Liver (tissue), 10 donors: ENCODE measurements at places on chromosomes 4 and X. TPM values are rescaled to one million over a fixed set of nuclear protein-coding genes. Genes with fewer than 3 reads are reported as not detected.

GRCh38 chr4:22498866-22499265 is 17.0 kb downstream of the ADGRA3 start:
- DNase-seq = no peak

DNA sequence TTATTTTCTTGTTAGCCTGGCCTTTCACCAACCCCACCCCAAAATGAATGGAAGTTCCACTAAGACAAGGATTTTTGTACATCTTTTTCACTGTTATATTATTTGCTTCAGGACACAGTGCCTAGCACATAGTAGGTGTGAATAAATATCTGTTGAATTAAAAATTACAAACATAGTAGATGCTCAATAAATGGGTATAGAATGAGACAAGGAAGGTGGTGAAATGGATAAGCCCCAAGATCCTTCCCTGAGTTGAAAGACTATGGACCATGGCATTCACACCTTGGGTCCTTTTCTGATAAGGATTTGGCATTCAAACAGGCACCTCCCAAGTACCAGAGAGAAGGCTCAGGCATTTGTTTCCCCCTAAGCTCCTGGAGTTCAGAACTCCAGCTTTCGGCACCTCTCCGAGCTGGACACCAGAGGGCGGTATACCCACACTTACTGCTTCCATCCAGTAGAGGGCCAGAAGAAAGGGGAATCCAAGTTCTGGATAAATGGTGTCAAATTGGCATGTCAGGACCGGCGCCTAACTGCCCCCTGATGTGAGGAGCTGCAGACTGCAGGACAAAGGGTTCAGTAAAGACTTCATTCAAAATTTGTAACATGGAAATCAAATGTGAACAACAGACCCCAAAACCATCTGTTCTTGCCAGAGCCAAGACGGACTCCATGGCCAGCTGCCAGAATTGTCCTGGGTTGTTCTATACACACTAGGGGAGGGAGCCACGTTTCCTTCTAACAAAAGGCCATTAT is 193.0 kb downstream of the GPC3 start:
- peak; percentile 44 for DNase-seq

DNA sequence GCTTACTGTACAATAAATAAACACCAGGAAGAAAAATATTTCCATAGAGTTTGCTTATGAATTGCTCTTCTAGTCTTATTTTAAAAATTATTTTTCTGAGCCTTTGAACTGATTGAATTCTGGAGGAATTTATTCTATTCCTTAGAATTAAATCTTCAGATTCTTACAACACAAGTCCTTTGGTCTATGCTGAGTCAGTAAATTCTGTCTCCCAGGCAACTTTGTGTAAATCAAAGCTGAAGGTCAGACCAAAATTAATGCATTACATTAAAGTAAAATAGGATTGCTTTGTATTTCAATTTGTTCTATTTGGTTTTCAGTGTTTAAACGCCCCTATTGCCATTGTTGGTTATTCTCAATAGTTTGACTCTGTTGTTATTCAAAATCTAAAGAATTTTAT is 26.8 kb upstream of the STPG2 start:
- no peak for DNase-seq

GRCh38 chr4:89009115-89009514 is 47.9 kb downstream of the FAM13A start:
- DNase-seq = no peak

- DNase-seq = no peak
These were observed 481.7 kb upstream of the ATOH1 start for GRCh38 chr4:93346840-93347239.

DNA sequence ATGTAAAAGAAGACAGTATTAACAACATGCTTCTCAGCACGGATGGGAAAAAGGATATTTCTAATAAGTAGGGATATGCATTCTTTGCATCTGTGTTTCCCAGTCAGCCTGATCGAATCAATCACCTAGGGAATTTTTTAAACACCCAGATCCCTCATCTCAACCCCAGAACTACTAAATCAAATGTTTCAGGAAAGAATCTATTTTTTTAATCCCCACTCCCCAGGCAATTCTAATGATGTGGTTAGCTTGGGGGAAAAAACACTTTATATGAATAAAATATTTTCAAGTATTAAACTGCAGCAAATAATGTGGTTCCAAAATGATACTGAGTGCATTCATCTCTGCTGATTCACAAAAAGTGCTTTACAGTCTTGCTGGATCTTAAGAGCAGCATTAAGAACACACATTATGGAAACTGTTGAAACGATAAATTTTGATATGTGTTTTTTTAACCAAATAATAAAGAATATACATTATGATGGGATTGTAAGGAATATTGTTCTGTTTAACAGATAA is 68.7 kb upstream of the GUCY1A1 start:
- DNase-seq = no peak

DNA sequence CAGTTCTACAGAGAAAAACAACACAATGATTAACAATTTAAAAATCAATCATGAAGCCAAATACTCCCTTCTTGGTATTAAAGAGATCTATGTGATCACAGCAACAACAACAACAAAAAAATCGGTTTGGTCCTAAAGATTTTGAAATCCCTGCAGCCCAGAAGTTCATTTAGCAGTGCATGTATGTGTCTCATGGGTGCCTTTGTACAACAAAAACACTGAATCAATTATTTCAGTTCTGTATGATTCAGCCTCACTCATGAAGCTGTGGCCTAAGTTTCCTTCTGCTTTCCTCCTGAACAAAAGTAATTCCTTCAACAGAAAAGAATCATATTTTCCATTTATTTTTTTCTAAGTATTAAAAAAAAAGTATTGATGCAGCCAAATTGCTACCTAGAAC is 393.4 kb upstream of the NDST3 start:
- no peak for DNase-seq

DNA sequence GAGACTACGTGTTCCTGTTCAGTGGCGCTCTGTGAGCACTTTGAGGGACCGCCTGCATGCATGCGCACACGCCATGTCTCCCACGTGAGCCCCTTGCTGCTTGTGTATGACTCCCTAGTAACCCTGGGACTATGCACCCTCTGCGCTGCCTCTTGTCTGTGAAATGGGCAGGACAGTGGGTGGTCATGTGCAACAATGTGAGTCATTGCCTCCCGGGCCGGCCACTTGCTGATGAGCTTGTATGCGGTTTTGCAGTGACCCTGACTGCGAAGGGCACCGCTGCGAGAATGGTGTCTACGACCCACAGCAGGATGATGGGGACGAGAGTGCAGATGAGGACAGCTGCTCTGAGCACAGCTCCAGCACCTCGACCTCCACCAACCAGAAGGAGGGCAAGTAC is 61.4 kb downstream of the TNIP2 start:
- no peak for DNase-seq

- DNase-seq = no peak
These were observed 217.2 kb upstream of the HCCS start for GRCh38 chrX:10893976-10894375.

DNA sequence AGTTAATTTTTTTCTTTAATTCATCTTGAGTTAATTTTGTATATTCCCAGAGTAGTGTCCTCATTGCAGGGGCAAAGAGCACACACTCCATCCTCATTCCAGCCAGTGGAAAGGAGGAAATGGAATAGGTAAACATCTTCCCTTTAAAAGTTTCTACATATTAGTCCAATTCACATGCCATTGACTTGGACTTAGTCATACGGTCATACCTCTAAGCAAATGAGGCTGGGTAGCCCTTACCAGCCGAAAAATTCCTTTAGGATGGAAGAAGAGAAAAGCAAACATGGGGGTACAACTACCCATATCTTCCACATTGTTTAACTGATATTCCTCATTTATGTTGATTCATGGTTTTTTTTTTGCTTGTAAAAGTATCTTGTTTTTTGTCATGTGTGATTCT is 37.4 kb upstream of the NDP start:
- no peak for DNase-seq

MAGEA11 gene
- polyA plus RNA-seq = not detected

TMEM154 gene
- 4.0 TPM for polyA plus RNA-seq

NIPAL1 gene
- 4.3 TPM for polyA plus RNA-seq

PNMA3 gene
- polyA plus RNA-seq = 0.29 TPM

CDKL5 gene
- 1.6 TPM for polyA plus RNA-seq

SULT1E1 gene
- polyA plus RNA-seq = 26.0 TPM

ZDHHC9 gene
- polyA plus RNA-seq = 25.6 TPM
